ENCODE measurements at places on chromosomes 5 and 9.

DNA sequence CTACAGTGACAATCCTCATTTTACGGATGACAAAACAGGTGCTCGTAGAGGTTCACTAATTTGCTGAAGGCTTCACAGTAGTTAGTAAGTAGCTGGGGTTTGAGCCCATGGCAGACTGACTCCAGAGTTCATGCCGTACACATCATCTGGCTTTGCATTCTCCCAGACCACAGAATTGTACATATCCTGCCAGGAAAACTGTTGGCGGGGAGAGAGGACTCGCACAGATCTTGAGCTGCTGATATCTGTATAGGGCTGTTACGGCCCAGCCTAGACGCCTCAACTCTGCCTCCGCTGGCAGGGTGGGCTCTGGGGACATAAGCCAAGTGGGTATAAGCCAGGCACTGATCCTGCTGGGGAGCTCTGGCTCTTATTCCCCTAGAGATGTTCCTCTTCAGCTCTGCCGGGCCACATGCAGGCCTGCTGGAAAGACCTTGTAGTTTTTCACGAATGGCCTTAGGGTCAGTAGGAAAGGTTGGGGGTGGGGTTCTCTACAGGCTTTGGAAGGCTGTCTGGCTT, 16.3 kb downstream of the LARP1 start:
- no peak for DNase-seq

DNA sequence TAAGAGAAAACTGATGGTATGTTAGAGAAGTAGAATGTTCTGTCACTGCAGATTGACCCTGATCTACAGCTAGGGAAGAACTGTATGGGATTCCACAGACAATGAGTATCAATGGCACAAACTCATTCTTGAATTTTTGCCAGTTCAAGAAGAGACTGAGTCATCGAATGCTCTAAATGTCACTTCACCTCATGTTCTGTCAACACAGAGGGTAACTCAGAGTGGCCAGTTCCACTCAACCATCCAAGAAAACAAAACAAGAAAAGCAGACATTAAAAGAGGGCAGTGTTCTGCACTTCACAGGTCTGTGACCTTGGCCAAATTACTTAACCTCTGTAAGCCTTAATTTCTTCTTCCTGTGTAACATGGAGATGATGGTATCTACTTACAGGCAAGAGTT, 132.2 kb upstream of the HMHB1 start:
- no peak for DNase-seq

- DNase-seq = no peak
These were observed 103.4 kb downstream of the OTULIN start for GRCh38 chr5:14767735-14768507.

GRCh38 chr9:16028548-16028947, 475.7 kb downstream of the CCDC171 start:
- no peak for DNase-seq

DNA sequence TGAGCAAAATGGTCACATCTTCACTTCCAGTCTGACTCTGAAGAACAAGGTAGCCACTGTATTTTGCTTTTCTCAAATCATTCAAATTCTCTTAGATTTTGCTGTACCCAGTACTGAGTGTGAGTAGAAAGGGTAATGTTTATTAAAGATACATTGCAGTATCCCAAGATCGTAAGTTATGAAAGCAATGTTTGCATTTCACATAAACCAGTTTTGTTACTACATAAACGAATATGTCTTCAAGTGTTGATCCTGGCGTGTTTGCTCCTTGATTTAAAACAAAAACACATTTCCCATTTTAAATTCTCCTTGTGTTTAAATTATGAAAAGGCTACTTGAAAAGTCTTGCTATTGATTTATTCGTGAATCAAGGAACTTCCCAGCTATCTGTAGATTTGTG, 22.0 kb downstream of the SNX30 start:
- DNase-seq = no peak

DNA sequence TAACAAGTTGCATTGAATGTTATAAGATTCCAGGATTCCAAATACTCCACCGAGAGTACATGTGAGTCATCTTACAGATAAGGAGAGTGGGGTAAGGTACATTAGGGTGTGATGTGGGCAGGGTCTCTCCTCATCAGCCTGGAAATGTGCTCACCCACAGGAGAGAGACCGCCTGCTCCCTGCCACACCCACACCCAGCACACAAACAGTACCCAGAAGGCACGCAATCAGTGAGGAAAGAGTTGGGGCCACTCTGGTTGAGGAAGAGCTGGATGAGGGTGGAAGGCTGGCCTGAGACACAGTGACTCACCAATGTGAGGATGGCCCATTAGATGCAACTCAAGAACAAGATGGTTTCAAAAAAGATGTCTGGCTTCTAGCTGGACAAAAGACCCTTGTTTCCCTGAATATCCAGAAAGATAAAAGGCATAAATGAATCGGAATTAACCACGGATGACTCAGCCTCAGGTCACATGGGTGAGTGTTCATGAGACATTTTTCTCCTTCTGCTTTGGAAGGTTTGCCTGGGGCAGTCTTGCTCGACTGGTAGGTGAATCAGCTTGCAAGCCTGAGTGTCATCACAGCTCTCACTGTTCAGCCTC, 51.1 kb upstream of the LHFPL2 start:
- DNase-seq = no peak

DNA sequence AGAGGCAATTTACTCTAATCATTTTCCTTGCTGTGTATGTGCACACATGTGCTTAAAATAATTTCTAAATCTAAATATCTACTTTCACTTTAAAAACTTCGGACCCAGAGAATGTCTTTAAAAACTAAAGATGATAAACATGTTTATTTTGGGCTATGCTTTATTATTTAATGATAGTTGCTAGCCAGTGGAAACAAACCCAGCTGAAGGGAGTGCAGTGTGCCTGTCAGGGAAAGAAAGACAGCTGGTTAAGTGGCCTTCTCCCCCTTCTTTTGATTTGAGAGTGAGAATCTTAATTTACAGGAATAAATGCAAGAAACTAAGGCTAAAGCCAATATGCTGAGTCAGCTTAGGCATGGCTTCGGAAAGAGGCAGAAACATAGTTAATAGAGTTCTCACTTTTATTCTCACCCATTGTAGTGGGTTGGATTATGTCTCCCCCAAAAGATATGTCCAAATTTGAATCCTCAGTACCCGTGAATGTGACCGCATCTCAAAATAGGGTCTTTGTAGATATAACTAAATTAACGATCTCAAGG, 111.4 kb downstream of the DCP2 start:
- no peak for DNase-seq

- DNase-seq = peak; percentile 6
These were observed 33.6 kb upstream of the NFIB start for GRCh38 chr9:14347406-14348122.

- DNase-seq = no peak
These were observed 207.7 kb downstream of the MEF2C start for GRCh38 chr5:88675168-88675707.

DNA sequence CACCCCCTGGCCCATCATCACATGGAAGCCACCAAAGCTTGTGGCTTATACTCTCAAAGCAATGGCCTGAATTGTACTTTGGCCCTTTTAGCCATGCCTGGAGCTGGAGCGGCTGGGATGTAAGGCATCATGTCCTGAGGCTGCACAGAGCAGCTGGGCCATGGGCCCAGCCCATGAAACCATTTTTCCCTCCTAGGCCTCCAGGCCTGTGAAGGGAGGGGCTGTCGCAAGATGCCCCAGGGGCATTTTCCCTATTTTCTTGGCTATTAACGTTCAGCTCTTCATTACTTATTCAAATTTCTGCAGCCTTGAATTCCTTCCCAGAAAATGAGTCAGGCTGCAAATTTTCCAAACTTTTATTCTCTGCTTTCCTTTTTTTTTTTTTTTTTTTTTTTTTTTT, 27.7 kb downstream of the FST start:
- no peak for DNase-seq

DNA sequence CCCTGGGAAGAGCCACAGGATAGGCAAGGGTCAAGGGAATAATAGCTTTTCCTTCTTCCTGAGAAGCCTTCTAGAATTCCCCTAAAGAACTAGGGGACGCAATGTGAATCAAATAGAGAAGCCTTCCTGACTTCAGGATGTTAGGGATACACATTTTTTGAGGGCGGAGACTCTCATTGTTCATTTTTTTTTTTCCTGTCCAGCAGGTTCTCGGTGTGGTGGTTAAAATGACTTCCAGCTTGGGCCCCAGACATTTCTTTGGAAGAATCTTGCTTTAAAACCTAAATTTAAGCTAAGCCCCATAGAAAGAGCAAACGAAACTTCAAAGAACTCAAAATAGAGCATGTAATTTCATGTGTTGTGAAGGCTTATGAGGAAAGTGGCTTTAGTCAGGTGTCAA, 80.8 kb downstream of the IQGAP2 start:
- DNase-seq = no peak

GRCh38 chr5:6745706-6746222, 32.5 kb downstream of the TENT4A start:
- no peak for DNase-seq

- DNase-seq = no peak
These were observed 69.8 kb downstream of the GALNT10 start for GRCh38 chr5:154260224-154260927.

DNA sequence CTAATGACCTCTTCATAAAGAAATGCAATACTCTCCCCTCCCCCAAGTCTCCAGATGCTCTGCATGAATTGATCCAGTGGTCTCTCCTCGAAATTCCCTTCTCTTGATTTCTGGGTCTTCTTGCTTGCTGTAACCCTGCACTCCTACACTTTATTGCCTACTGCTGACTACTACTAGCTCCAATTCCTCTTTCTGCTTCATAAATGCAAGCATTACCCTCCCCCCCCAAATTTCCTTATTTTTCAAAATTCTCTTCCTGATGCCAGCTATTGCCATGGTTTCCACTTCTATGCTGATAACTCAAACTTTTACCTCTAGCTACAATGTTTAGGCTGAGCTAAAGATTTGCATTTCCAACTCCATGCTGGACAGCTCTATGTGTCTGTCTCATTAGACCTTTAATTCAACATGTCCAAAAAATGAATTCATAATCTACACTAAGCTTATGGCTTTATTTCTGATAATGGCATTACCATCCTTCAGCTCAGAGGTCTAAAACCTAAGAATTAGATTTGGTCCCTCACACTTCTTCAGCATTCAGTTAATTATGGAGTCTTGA, 1.4 kb downstream of the ZBTB26 start:
- no peak for DNase-seq

DNA sequence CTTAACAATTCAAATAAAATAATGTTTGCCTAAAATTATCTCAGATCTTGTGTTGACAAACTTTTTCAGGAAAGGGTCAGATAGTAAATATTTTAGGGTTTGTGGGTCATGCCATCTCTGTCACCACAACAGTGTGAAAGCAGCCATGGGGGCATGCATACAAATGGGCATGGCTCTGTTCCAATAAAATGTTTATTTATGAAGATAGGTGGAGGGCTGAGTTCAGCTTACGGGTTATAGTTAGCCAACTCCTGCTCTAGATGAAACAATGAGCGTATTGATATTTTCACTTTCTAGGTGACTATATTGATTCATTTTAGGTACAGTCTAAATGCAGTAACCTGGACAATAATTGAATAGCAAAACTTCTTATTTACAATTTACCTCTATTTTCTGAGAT, 533.8 kb upstream of the CLINT1 start:
- no peak for DNase-seq

GRCh38 chr5:76870046-76870445, 20.2 kb downstream of the S100Z start:
- no peak for DNase-seq

- DNase-seq = no peak
These were observed 29.2 kb downstream of the STOM start for GRCh38 chr9:121340676-121341392.

DNA sequence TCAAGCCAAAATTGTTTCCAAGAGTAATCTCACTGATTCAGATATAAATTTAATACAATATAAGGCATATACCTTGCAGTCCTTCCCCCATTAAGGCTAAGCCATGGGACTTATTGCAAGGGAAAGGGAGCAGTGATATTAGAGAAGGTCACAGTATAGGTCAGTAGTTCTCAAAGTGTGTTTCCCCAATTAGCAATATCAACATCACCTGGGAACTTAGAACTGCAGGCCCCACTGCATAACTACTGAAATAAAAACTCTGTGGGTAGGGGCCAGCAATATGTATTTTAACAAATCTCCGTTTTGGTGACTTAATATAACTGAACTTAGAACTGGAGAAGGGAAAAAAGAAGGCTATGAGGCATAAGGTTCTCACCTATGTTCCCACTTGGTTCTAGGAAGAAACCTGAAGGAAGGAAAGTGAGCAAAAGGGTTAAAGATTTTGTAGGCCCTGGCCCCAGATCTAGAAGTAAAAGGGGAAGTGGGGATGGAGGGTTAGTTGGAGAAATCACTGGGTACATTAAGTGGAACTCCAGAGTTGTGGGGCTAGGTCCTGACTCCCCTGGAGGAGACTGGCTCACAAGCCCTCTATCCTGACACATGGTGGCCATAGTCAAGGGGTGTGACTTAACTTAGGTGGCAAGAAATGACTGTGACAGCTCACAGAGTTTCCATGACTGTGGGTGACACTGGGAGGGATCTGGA, 40.7 kb downstream of the WDR36 start:
- no peak for DNase-seq

GRCh38 chr5:92580814-92581213, 1000.2 kb downstream of the NR2F1-AS1 start:
- DNase-seq = no peak

GRCh38 chr9:134575103-134575900, 66.3 kb upstream of the COL5A1 start:
- DNase-seq = no peak

Data from stimulated activated CD4-positive, alpha-beta T cell treated with anti-CD3 and anti-CD28 coated beads, Interleukin-15, amount 100 ng/mL, for 24 hours (primary cell).